ENCODE measurements at places on chromosomes 13 and 19. TPM values are rescaled to one million over a fixed set of nuclear protein-coding genes. Genes with fewer than 3 reads are reported as not detected.

The MUC16 gene
- not detected for total RNA-seq

The ZNF229 gene
- total RNA-seq = 2.3 TPM

The RYR1 gene
- 1.5 TPM for total RNA-seq

The MAP1S gene
- 14.1 TPM for total RNA-seq

The PLEKHG2 gene
- total RNA-seq = 7.9 TPM

The FARP1 gene
- total RNA-seq = 39.9 TPM

The PSG11 gene
- not detected for total RNA-seq

The IRF2BP1 gene
- total RNA-seq = 12.3 TPM

The CACNA1A gene
- 3.9 TPM for total RNA-seq

The ELSPBP1 gene
- not detected for total RNA-seq

The TEX101 gene
- not detected for total RNA-seq

The PALM gene
- 228 TPM for total RNA-seq

The ATCAY gene
- not detected for total RNA-seq

The ZNF723 gene
- total RNA-seq = not detected

The USHBP1 gene
- total RNA-seq = 39.9 TPM

The B3GNT8 gene
- 3.1 TPM for total RNA-seq

The LGALS7 gene
- not detected for total RNA-seq

The VWA8 gene
- 19.9 TPM for total RNA-seq

The GEMIN7 gene
- 19.4 TPM for total RNA-seq

The NCLN gene
- total RNA-seq = 23.8 TPM

The CDADC1 gene
- 10.3 TPM for total RNA-seq

The CNMD gene
- 0.51 TPM for total RNA-seq

The FAAP24 gene
- total RNA-seq = 2.2 TPM

The ZIC5 gene
- 0.19 TPM for total RNA-seq

The IL11 gene
- not detected for total RNA-seq

The UBE2L5 gene
- not detected for total RNA-seq

The SHC2 gene
- total RNA-seq = 7.3 TPM

The CEACAM4 gene
- total RNA-seq = 1.9 TPM

The ZNF829 gene
- 2.3 TPM for total RNA-seq

The ZNF525 gene
- total RNA-seq = 8.1 TPM

The LCP1 gene
- 97.5 TPM for total RNA-seq

The CDKN2D gene
- 18.9 TPM for total RNA-seq

The ATP4B gene
- not detected for total RNA-seq

The IGFL2 gene
- not detected for total RNA-seq

The ZNF471 gene
- total RNA-seq = 6.6 TPM

The SLC7A9 gene
- not detected for total RNA-seq

All from subcutaneous adipose tissue (tissue), 4 donors.